NCI-H2081 treated with DMSO at 0.1 percent for 48 hours (cell line): ENCODE measurements at places on chromosomes 12 and 14.

DNA sequence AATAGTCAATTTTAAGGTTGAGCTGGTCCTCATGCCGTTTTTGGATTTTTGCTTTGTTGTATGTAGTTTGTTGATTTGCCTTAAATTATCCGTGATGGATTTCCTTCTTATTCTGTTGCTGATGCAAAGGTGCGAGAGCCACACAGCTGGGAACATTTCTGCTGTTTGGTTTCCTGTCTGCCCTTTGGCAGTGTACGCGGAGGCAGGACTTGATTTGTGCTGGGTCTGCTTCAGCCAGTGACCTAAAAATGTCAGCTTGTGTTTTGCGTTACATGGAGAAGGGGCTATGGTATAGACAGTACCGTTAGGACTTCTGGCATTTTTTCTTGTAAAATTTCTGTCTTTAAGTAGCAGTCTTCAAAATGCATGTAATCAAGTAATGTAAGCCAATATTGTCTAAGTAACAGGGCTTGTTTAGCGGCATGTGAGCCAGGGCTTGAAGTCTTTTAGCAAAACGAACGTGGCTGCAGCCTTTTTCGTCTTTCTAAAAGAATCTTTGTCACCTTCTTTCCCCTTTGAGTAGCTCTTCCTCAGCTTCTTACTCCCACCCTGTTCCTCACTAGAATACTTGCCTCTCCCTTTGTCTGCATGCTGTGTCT lies 18.2 kb upstream of the RD3L start:
- no peak for DNase-seq

- DNase-seq, result no peak
These were observed 6.2 kb upstream of the CPNE8 start for GRCh38 chr12:38911611-38912010.

- no peak for DNase-seq
These were observed 393 bp downstream of the ORMDL2 start for GRCh38 chr12:55818140-55818728.

- DNase-seq, result no peak
These were observed 77.5 kb downstream of the FIGNL2 start for GRCh38 chr12:51771008-51771407.

DNA sequence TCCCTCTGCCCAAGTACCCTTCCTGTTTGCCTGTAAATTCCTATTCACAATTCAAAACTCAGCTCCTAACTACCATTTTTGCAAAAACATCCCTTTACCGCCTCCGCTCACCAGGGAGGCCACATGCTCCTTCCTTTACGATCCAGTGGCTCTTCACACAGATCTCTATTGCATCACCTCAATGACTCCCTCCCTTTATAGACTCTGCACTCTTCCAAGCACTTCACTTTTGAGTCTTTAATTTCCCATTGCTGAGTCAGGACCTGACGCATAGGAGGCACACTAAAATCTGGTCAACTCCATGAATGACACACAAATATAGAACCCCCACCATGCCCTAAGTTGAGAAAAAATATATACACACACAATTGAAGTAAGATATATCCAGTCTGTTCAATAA lies 45.9 kb downstream of the PPP1R13B start:
- DNase-seq, result no peak

- no peak for DNase-seq
These were observed 400.5 kb downstream of the ADAMTS20 start for GRCh38 chr12:43151441-43151981.

DNA sequence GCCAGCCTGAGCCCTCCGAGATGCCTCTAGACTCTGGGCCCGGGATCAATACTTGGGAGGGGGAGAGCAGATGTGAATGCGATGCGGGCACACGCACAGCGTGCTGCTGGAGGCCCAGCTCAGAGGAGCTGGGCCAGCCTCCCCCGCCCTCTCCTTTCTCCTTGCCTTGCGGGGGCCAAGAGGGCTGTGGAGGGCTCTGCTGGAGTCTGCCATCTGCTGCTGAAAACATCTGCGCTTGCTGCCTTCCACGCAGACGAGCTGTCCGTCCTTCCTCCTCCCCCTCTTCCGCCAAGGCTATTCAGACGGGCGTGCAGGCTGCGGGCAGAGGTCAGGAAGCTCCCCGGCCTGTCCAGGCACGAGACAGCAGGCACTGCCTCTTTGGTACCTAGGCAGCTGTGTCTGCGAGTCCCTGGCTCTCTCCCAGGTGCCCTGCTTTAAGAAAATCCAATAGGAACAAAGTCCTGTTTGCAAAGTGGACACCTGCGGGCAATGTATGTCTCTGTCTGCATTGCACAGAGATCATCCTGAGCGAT lies 75.2 kb downstream of the SPRING1 start:
- DNase-seq, result no peak

- DNase-seq, result no peak
These were observed 71.4 kb upstream of the GPR68 start for GRCh38 chr14:91315844-91316267.

DNA sequence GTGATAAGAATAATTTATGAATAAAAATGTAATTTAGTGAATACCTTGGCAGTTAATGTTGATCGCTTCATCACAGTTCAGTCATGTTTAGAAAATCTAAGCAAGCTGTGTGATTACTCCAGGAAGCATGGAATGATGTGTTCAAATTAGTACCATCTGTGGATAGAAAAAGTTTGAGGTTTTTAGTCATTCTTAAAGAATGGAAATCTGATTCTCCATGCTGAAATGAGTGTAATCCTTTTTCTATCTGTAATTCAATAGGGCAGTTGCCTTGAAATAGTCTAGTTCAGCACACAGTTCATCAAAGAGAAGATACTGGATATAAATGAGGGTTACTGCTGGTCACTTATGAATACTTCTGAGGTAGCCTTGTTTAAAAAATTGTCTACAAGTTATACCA lies 127.2 kb upstream of the MYF6 start:
- DNase-seq, result no peak

- DNase-seq, result no peak
These were observed 11.3 kb downstream of the LRRC9 start for GRCh38 chr14:59931237-59931636.

DNA sequence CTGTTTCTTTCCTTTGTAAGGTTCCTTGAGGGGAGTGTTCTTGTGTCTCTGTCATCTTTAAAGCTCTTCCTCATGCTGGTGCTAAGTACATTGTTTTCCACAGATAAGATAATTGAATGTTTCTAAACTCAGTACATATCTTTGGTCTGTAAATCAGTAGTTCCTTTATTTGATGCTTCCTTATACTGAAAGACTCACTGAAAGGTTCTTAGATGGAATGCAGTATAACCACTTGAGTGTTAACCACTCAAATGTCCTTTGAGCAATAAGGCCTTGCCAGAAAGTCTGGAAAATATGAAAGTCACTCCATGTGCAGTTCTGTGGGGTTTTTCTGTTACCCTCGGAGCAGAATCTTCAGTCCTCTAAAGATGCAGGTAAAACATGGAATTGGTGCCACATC lies 23.0 kb upstream of the RNU6-8 start:
- no peak for DNase-seq

DNA sequence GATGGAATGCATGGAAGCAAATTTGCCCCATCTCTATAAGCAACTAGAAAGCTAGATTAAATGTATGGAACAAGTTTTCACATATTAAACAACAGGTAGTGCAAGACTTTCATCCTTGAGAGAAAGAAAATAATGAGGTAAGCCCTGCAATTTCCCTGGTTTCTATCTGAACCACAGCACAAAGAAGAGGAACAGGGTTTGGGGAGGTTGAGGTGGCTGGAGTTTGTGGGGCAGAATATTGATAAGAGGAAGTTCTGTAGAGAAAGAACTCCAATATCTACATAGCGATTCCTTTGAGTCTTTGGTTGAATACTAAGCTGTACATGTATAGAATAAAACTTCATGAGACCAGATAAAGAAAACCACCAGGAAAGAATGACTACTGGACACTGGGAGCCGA lies 96.3 kb upstream of the CCND2 start:
- DNase-seq, result no peak

GRCh38 chr12:26317942-26318575 lies 122.7 kb downstream of the SSPN start:
- DNase-seq, result no peak

- DNase-seq, result no peak
These were observed 198.7 kb downstream of the DACT1 start for GRCh38 chr14:58836303-58836974.

DNA sequence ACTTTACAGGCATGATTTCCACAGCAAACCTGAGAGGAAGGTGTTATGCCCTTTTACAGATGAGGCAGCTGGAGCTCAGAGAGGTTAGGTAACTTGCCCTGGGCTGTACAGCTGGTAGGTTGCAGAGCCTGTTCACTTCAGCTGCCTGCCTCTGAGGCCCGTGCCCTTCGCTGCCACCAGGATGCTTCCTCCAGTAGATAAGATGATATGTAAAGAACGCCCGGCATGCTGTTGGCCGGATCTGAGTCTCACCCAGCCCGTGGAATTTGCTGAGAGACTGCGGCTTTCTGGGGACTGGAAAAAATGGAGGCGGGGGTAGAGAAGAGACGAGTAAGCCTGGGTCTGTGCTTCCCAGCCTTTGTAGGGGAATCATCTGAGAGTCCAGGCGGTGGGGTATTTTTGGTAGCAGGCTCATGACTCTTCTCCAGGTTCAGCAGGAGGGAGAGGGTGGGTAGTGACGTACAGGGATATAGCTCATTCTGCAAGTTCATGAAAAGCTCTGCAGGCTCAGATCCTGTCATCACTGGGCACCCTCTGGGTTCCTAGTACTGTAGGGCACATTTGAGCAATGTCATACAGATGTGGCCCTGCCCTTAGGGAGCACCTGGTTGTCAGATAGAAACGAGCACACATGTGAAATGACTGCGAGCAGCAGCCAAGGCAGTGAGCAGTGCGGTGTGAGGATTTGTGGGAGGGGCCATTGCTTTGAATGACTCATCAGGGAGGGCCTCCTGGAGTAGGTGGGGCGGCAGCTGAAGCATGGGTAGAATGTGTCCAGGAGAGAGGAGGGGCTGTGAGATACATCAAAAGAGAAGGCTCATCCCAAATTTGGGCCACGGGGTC lies 159.4 kb downstream of the TSPAN9 start:
- no peak for DNase-seq

DNA sequence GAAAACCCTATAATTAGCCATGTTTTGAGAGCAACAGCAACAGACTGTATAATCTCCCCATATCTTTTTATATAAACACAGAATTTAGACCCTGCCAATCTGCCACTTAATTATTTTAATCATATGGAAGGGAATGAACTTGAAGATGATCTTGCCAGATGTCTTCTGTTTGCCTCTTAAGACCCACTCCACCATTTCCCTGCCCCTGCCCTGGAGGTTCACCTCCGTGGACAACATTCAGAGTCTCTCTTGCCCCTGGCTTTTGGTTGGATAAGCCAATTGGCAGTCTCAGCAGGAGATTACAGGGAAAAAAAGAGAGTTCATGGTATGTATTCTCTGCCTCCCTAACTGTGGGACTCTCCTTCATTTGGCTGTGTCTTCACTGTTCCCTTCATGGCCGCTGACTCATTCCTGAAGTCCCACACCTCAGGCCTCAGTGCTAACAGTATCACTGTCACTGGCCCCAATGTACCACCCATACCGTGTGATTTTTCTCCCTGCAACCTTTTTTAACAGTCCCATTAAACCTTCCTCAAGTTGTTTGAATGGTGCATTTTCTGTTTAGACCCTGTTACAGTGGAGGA lies 184.8 kb downstream of the PIK3C2G start:
- DNase-seq, result no peak

DNA sequence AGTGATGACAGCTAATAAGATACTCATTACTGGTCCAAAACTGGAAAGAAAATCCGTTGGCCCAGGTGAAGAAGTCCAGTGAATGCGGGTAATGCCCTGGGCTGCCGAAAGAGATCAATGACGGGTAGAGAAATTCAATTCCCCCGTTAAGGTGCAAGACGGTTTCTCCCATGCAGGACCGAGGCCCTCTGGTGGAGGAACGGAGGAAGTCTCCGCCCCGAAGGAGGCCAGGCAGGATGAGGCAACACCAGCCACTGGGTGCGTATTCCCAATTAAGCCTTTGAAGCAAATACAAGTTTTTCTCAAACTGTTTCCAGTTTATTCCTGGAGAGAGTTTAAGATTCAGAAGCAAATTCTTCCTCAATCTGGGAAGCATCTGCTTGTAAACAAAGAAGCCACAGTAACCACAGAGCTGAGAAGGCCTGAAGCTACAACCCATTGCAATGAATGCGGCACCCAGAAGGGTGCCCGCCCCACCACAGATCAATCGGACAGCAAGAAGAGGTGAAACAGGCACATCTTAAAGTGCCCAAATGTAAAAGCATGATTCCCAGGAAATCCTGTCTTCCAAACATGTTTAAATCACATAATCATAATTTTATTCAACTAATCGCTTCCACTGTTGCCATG lies 118.5 kb downstream of the TTC7B start:
- peak; percentile 61 for DNase-seq
